NCI-H2081 treated with DMSO at 0.1 percent for 48 hours (cell line): ENCODE measurements at places on chromosomes 1 and 21.

- DNase-seq, result no peak
Measured at GRCh38 chr1:7401814-7402547, 369.1 kb upstream of the VAMP3 start.

GRCh38 chr1:26145041-26145959, 13.6 kb upstream of the FAM110D start:
- DNase-seq, result peak; percentile 58

- no peak for DNase-seq
Measured at GRCh38 chr1:111921948-111922347, 67.5 kb downstream of the KCND3 start.

- no peak for DNase-seq
Measured at GRCh38 chr1:1432951-1433803, 2.3 kb upstream of the VWA1 start.

DNA sequence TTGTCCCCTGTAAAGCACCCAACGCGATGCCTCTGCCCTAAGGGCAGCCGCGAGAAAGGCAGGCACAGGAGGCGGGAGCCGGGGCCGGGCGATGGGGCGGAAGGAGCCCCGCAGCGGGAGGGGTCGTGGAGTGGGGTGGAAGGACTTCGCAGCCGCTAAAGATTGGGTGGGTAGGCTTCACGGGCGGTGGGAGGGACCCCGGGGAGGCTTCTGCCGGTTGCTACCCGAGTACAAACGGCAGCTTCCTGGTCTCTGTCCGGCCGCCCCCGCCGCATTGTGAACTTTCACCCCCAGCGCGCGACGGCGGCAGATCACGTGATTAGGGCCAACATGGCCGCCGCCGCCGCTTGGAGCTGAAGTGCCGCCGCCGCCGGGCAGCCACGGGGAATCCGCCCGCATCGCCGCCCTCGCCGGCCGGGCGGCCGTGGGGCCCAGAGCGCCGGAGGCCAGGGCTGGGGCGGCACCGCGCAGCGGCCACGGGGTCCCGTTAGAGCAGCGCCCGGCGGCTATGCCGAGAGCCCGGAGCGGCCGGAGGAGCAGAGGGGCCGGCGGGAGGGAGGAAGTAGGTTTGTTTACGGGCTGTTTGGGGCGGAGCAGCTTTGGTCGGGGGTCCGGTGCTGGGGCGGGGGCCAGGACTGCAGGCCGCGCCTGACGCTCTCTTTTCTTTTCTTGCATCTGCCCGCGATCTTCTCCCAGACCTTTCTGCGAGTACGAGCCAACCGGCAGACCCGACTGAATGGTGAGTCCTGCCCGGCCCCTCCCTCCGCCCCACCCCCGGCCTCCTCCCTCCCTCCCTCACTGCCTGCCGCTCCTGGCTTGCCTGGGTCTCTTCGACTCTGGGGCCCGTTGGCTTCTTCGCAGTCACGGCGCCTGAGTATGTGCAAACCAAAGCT, 42.4 kb downstream of the TMEM53 start:
- DNase-seq, result peak; percentile 65

- no peak for DNase-seq
Measured at GRCh38 chr1:173447224-173447623, 29.9 kb upstream of the PRDX6 start.

- DNase-seq, result no peak
Measured at GRCh38 chr1:44068442-44068921, 37.2 kb upstream of the SLC6A9 start.

DNA sequence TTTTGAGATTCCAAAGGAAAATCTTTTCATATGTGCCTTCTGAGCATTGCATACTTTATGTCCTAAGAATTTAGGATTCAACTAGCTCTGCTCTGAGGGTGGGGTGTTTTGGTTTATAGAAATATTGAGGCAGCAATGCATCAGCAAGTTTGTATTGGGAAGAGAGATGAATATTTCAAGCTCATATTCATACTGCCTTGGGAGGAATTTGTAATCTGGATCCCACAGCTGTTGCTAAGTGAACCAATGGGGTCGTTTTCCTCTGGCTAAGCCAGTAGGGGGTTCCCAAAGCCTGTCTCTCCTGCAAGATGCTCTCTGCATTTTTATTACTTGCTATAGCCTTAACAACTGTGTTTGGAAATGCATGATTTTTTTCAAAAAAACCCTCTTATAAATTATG, 130.6 kb downstream of the SNX7 start:
- no peak for DNase-seq

- no peak for DNase-seq
Measured at GRCh38 chr1:222749927-222750326, 12.9 kb downstream of the FAM177B start.

- no peak for DNase-seq
Measured at GRCh38 chr1:40717955-40718354, 26.5 kb downstream of the NFYC start.

DNA sequence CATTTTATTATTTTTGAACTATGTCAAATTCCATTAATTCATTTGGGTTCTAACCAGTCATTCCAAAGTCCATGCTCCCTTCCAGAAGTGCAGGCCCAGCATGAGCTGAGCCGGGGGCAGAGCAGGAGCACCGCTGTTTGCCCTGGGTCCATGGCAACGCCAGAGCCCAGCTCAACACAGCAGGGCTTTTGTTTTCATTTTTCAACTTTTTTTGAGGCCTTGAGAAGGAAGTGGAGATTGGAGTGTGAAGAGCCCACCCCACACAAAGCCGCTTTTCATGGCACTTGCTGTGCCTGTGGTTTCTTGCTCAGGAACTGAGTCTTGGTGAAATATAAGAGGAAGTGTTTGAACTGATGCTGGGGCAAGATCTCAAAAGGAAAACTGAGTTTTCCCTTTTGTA, 13.2 kb upstream of the PRMT2 start:
- no peak for DNase-seq

DNA sequence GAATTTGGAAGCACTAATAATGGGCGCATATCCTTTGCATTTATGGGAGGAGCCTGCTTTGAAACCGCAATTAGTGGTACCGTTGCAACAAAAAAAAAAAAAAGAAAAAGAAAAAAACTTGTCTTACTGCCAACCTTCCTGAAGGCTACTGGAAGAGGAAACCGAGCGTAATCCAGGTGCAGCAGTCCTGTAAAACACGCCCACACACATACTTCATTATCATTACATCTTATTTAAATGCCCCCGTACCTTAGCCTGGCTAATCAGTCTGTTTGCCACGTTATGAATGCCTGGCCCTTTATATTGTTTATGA, 686 bp upstream of the ZNF281 start:
- peak; percentile 69 for DNase-seq

DNA sequence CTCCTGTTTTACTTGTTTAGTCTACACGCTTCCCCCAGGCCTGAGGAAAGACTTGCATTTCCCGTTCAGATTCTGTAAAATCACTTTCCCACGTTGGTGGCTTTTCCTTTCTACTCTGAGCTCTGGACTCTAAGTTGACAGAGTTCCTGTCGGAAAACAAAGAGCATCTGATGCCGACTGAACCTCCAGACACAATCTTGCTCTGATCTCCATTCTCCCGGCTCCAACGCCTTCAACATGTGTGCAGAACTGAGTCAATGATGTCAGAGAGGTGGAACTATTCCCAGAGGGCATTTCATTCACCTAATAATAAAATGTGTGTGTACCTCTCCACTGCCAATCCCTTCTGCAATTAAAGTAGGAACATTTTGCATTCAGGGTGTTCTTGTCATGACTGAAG, 147.7 kb downstream of the MIS18A start:
- no peak for DNase-seq
